ENCODE measurements at places on chromosomes 3 and 15.

DNA sequence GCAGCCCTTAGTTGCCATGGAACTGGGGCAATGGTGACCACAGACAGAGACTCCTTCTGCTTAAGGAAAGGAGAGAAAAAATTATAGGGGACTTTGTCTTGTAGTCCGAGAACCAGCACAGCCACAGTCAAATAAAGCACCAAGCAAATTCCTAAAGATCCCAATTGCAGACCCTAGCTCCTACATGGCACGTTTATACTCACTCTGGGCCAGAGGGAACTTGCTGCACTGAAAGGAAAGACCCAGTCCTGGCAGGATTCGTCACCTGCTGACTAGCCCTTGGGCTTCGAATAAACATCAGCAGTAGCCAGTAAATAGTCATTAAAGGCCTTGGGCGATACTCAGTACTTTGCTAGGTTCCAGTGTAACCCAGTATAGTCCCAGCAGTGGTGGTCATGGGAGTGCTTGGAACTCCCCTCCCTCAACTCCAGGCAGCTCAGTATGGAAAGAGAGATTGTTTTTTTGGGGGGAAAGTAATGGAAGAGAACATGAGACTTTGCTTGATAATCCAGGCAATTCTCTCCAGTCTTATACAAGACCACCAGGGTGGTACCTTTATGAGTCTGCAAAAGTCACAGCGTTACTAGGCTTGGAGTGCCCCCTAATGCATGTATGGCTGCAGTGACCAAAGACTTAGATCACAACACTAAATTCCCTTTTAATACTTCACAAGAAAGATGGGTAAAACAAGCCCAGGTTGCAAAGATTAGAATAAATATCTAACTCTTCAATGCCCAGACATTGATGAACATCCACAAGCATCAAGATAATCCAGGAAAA, 66.4 kb upstream of the AGTR1 start:
- DNase-seq = no peak

DNA sequence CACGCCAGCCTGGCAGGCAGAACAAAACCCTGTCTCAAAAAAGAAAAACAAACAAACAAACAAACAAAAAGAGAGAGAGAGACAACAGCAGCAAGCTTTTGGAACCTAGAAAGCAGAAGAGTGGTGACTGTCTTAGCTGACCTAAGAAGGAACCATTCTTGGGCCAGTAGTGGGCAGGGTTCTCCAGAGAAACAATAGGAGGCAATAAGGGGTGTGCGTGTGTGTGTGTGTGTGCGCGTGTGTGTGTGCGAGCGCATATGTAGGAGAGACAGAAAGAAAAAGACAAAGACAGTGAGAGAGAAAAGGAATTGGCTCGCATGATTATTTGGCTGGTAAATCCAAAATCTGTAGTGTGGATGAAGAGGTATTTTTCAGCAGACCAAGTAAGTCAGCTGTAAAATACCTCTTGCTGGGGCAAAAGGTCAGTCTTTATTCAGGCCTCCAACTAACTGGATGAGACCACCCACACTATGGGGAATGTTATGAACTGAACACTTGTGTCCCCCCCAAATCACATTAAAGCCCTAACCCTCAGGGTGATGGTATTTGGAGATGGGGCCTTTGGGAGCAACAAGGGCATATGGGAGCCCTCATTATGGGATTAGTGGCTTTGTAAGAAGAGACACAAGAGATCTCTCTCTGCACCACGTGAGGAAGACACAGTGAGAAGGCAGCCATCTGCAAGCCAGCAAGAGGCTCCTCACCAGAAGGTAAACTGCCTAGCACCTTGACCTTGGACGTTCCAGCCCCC, 15.1 kb upstream of the BLM start:
- no peak for DNase-seq

- no peak for DNase-seq
Measured at GRCh38 chr15:98422130-98422478, 226.2 kb upstream of the IGF1R start.

DNA sequence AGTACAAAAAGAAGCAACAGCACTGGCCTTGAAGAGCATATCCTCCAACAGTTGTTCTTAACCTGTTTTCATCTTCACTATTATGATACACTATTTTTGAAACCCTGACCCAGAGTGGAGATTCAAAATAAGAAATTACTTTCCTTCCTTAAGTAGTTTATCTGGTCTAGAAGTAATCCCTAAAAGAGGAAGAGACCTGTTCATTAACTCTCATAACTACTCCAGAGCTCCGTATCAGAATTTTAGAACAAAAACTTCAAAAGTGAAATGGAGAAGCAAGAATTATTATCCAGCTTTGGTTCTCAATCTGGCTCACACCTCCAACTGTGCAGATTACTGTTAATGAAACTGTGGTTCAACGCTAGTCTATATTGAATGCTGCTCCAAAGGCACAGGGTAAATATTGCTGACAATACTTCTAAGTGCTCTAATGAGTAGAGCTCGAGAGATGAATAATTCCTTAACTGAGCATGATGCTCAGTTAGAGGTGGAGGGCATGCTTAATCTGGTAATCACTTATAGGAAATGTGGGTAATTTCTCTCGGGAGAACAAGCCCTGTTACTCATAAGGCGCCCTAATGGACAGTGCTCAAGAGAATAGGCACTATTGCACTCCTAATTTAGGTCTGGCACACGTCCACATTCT, 5.2 kb downstream of the LCMT2 start:
- no peak for DNase-seq

- no peak for DNase-seq
Measured at GRCh38 chr3:1942781-1943180, 155.9 kb upstream of the CNTN4 start.

- DNase-seq = no peak
Measured at GRCh38 chr15:43134157-43134635, 810 bp downstream of the TMEM62 start.

GRCh38 chr3:114939920-114940319, 207.2 kb downstream of the ZBTB20 start:
- DNase-seq = no peak

GRCh38 chr3:30204126-30204525, 402.3 kb upstream of the TGFBR2 start:
- no peak for DNase-seq

- DNase-seq = peak; percentile 51
Measured at GRCh38 chr15:53193149-53193548, 403.0 kb upstream of the ONECUT1 start.

DNA sequence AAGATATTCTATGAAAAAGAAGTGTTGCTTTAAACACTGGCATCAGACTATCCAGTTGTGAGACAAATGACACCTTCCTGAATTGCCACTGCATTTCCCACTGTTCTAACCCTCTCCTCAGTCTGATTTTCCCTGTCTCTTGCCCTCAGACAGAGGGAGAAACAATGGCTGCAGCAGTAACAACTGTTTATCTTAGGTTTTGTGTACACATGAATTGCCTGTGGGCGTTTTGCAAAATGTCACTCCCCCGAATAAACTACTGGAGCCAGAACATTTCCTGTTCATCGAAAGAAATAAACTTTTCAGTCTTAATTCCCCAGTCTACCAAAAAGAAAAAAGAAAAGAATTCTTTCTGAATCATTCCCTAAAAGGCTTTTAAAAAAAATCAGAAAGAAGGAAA, 155.1 kb downstream of the MAGI1 start:
- peak; percentile 62 for DNase-seq

Measured in renal pelvis (tissue), 12 donors.